ENCODE measurements at places on chromosomes 13 and 19. TPM values are rescaled to one million over a fixed set of nuclear protein-coding genes. Genes with fewer than 3 reads are reported as not detected.

The BRME1 gene
- total RNA-seq, result 16.6 TPM

The ZNF728 gene
- total RNA-seq, result not detected

The SERPINE3 gene
- total RNA-seq, result not detected

The PTGIR gene
- total RNA-seq, result 217 TPM

The SIX5 gene
- total RNA-seq, result 3.7 TPM

The ATP8A2 gene
- total RNA-seq, result 0.51 TPM

The KLK12 gene
- not detected for total RNA-seq

The GRIN3B gene
- not detected for total RNA-seq

All from activated T-helper 1 cell treated with anti-CD3 and anti-CD28 coated beads, Interleukin-12 subunit alpha, Interleukin-12 subunit beta, Interleukin-2, Interleukin-4 antibody, amounts not matched to agents 30 ng/mL and 10 ng/mL and 1 ng/mL, durations not matched to agents 14 hours and 24 hours and 36 hours (primary cell).